Activated T-cell treated with anti-CD3 and anti-CD28 coated beads, Interleukin-2, amount 50 U/mL, for 4 hours (primary cell): ENCODE measurements at places on chromosomes 12 and 14. TPM values are rescaled to one million over a fixed set of nuclear protein-coding genes. Genes with fewer than 3 reads are reported as not detected.

GRCh38 chr14:24806061-24806678 lies 172.2 kb upstream of the GZMB start:
- DNase-seq: no peak

- no peak for DNase-seq
These were observed 552.0 kb downstream of the SNAPC1 start for GRCh38 chr14:62314221-62314620.

SPX gene
- 0.27 TPM for total RNA-seq

DNA sequence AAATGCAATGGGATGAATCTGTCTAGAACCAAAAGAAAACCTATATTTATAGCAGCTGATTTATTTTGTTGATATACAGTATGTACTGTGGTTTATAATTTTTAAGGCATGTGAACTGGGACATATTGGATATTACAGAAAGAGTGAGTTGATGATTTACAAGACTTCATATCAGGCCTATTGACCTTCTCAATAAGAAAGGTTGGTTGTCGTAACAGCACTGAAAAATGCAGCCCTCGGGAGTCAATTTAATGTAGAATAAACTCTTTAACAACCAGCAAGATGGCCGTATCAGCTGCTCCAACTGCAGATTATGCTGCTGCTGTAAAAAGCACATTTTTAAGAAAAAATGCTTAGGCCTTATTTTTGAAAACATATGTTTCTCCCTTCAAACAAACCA lies 407.3 kb downstream of the GXYLT1 start:
- no peak for DNase-seq

- no peak for DNase-seq
These were observed 1104.3 kb downstream of the BCL11B start for GRCh38 chr14:98167705-98168104.

DNA sequence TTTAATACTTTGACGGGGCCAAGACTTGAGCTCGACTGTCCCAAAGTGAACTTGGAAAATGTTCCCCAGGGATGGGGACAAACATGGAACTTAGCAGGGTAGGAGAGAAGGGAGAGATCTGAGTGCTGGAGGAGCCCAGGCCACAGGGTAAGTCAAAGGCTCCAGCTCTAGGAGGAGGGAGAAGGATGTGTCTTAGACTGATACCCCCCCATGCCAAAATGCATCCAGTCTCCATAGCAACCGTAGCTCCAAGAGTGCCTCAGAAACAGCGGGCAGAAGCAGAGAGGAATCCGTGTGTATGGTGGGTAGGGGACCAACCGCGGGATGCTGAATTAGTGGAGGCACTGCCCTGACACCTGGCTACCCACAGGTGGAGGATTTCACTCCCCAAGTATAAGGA lies 845 bp upstream of the AGAP2 start:
- no peak for DNase-seq

DNA sequence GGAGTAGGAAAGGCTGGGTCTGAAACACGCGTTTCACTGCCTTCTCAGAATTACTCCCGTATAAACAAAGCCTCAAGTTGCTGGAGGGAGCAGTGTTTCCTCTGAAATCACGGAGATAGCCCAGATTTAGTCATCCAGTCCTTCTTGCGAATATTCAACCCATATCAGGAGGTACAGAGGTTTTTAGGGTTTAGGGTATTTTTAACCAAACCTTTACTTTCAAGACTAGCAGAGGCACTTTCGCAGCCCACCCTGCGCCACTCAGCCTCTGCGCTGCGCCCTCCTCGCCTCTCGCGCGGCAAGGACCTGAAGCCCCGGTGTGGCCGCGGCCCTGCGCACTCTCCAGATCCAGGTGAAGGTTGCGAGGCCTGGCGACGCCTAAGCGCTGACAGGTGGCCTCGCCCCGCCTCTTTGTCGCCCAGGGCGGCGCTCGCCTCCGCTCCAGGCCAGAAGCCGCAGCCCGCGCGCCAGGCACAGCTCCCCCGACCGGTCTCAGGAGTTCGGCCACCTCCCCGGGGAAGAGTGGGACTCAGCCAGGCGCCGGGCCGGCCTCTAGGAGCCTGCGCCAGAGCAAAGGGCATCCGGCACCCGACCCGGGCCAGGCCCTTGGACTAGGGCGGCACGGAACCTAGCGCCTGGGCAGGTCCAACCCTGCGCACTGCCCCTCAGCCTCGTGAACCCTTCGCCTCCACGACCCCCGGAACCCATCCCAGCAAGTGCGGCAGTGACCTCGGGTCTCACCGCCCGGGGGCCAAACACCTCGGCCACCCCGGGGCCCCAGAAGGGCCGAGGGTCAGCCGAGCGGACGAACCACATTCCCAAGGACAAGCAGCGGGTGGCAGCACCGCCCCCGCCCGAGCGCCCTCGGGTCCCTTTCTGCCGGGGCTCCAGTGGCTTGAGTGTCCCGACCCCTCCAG lies 1.8 kb upstream of the SAMD4A start:
- DNase-seq: peak; percentile 52

GRCh38 chr12:46628176-46628575 lies 197.6 kb downstream of the SLC38A4 start:
- no peak for DNase-seq

- DNase-seq: no peak
These were observed 535.3 kb upstream of the TMEM132C start for GRCh38 chr12:127731657-127732056.

WDHD1 gene
- 43.1 TPM for total RNA-seq

RPL10L gene
- total RNA-seq: not detected

AP1G2 gene
- total RNA-seq: 108 TPM

DNA sequence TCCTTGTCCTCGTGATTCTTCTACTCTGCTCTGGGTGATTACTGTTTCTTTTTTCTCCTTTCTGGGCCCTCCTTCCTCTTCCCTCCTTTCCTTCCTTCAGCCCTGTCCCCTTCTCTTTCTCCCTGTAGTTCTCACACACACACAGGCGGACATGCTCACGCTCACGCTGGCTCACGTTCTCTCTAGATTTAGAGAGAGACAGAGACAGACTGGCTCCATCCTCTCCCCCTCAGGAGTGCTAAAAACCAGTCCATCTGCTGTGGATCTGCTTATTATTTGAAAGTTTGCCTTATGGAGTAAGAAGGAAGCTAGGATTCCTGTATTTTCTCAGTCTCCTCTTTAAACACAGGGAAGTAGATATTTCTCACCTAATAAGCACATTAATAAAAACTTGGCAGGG lies 48.1 kb downstream of the KCNA1 start:
- DNase-seq: no peak

C14orf39 gene
- not detected for total RNA-seq

DNA sequence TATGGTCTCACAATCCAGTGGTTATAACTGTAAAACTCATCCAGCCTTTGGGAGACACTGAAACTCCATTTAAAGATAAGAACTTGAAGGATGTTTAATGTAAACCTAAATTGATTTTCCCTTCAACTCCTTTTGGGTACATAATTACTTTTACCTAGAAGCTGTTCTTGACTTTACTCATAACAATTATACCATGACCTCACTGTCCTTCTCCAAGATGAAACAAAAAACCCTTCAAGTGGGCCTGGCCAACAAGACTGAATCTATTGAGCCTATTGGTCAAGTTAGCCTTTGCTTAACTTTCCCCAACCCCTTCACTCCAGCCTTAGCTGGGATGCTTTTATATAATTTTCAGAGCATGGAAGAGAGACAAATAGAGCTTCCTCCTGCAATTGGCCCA lies 22.5 kb downstream of the PARP2 start:
- no peak for DNase-seq

GPR68 gene
- 6.1 TPM for total RNA-seq
